ENCODE measurements at places on chromosomes 11 and 22. TPM values are rescaled to one million over a fixed set of nuclear protein-coding genes. Genes with fewer than 3 reads are reported as not detected.

The TCIRG1 gene
- 10.2 TPM for total RNA-seq

The FBXO7 gene
- 44.1 TPM for total RNA-seq

The JHY gene
- 1.5 TPM for total RNA-seq

- no peak for DNase-seq
Observed at GRCh38 chr11:12800032-12800671, 125.9 kb downstream of the TEAD1 start.

DNA sequence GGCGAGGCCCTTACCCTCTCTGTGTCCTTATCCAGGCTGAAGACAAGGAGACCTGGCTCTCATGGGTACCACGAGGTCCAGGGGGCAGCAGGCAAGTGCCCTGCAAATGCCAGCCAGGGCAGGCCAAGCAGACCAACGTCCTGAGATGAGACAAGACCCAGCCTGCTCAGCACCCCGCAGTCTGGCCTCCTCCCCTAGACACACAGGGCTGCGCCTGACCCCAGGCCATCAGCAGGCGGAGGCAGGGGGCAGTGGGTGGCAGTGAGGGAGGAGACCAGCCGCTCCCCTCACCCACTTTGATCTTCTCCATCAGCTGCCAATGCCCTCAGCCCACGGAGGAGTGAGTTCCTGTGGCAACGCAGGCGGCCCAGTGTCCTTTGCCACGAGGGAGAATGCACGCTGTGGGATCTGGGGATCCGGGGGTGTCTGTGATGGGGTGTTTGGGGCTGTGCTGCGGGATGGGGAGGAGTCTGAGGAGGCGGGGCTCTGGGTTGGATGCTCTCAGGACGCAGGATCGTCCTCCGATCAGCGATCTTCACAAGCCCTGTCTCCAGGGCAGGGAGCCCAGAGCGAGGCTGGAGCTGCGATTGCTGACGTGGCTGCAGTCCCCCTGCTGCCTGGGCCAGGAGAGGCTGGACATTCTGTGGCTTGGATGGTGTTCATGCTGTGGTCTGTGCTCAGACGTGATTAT is 30.5 kb upstream of the PPARA start:
- no peak for DNase-seq

GRCh38 chr11:118851970-118852369 is 31.7 kb upstream of the CXCR5 start:
- no peak for DNase-seq

- DNase-seq = no peak
Observed at GRCh38 chr22:45179276-45180049, 15.7 kb downstream of the NUP50 start.

DNA sequence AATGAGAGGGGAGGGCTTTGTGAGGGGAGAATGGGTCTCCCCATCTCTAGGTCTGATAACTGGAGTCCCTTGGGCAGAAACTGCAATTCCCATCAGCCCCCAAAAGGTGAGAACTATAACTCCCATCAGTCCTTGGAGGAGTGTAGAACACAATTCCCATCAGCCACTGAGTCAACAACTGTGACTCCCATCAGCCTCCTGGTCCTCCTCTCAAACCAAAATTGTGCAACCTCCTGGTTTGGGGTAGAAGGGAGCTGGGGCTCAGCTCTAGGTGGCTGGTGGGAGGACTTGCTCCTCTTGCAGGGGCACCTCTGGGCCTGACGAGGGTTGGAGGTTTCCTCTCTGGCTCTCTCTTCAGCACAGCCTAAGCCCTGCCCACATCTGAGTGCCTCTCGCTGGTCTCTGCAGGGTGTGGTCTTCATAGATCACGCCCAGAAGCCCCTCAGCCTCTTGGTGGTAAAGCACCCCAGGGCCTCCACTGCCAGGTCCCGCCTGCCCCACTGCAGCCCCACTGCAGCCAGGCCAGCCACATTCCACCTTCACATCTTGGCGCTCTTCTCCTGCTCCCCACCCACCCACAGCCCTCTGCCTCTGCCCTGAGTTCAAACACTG is 18.5 kb downstream of the SLC22A12 start:
- DNase-seq = peak; percentile 13

DNA sequence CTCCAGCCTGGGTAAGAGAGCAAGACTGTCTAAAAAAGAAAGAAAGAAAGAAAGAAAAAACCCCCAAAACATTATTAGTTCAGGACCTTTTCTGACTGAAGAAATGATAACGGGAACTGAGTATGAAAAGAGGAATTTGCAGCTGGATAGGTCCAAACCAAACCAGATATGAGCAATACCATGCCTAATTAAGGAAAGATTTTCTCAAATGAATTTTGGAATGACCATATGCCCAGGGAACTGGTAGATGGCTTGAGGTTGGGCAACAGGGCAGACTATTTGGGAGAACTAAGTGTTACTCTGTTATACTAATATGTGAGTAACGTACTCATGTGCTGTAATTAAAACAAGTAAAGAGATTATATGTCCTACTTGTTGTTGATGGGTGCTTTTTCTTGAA is 186.1 kb downstream of the TMEM135 start:
- DNase-seq = no peak

GRCh38 chr22:37018815-37019308 is 385 bp downstream of the TST start:
- DNase-seq = peak; percentile 82

GRCh38 chr22:30694640-30695350 is at the start of gene OSBP2:
Gene OSBP2 (plus strand): TSS chr22:30694874. CDS start chr22:30694910, 36 bp downstream.
- no peak for DNase-seq

DNA sequence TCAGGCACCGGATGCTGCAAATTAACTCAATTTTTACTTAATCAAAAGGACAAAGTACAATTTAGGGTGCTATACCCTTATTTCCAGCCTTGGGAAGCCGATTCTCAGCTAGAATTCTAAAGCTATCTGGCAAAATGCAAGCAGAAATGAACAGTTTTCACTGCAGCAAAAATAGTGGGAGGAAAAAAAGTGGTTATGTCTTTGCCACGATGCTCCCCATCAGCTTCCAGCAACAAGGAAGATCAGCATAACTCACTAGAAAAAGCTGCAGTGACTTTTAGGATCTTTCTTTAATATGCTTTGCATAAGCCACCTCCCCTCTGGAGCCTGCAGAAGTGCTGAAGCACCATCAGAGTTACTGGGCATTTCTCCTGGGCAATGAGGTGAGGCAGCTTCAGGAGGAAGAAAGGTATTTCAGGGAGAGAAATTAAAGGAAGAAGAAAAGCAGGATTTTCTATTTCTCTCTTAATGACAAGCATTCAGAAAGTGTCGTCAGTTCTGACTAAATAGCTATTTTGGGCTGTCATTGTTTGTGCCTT is 702.9 kb downstream of the DLG2 start:
- DNase-seq = no peak

DNA sequence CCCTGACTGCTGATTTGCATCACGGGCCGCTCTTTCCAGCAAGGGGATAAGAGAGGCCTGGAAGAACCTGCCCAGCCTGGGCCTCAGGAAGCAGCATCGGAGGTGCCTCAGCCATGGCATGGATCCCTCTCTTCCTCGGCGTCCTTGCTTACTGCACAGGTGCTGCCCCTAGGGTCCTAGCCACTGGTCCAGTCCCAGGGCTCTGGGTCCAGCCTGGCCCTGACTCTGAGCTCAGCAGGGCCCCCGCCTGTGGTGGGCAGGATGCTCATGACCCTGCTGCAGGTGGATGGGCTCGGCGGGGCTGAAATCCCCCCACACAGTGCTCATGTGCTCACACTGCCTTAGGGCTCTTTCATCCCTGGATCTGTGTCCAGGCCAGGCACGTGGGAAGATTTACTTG is 7.0 kb upstream of the IGLL5 start:
- no peak for DNase-seq

- no peak for DNase-seq
Observed at GRCh38 chr11:1845561-1846452, 7.0 kb downstream of the TNNI2 start.

- DNase-seq = no peak
Observed at GRCh38 chr22:29580200-29580810, 608 bp downstream of the NIPSNAP1 start.

GRCh38 chr11:35655856-35656255 is 6.7 kb upstream of the TRIM44 start:
- DNase-seq = no peak

DNA sequence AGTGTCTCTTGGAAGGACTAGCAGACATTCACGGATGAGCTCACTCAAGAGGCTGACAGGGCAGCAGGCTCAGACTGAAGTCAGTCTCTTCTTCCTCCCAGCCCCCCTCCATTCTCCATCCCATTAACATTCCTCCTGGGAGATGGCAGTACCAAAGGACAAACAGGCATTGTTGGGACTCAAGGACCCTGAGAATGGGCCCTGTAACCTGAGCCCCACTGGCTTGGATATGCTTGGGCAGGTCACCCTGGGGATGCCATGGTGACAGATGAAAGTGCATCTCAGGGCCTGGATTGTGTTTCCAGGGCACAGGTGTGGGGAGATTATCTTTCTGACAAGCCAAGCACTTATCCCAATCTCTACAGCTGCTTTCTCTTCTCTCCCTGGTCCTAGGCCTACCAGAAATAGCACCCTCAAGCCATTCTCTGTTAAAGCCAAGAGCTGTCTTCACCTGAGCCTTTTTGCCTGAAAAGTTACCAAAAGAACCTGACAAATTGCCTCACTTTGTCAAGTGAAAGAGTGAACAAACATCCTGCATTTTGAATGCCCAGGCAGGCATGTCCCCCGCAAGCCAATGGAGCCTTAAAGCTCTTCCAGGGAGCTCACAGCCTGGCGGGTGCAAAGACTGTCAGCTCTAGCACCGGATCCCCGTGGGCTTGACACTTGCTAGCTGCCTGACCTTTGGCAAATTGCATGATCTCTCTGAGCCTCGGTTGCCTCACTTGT is 366.0 kb upstream of the NARS2 start:
- no peak for DNase-seq

DNA sequence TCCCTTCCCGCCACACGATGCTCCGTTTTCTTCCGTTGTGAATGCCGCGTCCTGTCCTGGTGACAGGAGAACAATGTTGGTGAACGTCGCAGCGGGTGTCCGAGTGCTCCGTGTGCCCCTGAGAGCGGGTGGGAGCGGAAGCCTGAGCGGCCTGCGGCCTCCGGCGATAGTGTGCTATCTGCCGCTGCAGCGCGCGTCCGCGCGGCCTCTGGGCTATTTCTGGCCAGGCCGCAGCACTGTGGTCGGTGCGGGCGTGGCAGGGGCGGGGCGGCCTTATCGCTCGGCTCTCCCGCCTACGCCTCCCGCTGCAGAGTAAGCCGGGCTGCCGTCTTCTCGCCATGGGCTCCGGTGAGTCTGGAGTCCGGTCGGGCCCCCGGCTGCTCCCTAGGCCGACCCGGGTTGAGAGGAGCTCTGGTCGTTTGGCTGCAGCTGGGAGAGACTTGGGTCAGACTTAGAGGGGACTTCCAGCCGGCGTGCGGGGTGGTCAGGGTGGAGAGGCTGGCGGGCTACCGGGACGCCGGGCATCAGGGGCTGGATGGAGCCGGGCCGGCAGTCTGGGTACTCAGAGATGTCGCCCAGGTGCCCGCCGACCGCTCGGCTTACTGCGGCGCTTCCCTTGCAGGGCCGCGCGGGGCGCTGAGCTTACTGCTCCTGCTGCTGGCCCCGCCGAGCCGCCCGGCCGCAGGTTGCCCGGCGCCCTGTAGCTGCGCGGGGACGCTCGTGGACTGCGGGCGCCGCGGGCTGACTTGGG is at the start of gene GP1BB:
GP1BB (plus strand) TSS at position 308 of the 751 bp plus-strand sequence; CDS start at position 339, 31 bp downstream.
- DNase-seq = peak; percentile 72

DNA sequence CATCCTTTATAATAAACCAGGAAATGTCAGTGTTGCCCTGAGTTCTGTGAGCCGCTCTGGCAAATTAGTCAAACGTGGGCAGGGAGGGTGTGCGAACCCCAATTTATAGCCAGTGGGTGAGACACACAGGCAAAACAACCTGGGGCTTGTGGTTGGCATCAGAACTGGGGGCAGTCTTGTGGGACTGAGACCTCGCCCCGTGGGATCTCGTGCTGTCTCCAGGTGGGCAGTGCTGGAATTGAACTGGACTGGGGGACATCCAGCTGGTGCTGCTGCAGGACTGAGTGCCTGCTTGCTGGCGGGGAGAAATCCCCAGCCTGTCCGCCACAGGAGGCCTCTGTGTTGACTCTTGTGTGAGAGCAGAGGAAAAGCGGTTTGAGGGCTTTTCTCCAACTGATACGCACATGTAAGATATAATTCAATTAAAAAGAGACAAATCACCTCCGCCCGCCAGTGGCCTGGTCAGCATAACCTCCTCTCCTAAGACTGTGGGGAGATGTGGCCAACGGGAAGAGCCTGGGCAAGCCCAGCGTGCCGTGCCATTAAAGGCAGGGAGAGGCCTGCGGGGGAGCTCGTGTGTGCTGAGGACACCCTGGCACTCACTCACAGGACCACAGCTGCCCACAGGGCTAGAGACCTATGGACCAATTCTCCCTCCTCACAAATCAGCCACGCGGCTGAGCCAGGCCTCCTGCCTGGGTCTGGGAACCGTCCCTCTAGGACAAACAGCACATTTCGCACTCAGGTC is 18.4 kb downstream of the SULT4A1 start:
- DNase-seq = peak; percentile 51

- no peak for DNase-seq
Observed at GRCh38 chr11:20669820-20670684, 666 bp downstream of the NELL1 start.

GRCh38 chr11:88059326-88059725 is 115.9 kb downstream of the RAB38 start:
- DNase-seq = no peak

DNA sequence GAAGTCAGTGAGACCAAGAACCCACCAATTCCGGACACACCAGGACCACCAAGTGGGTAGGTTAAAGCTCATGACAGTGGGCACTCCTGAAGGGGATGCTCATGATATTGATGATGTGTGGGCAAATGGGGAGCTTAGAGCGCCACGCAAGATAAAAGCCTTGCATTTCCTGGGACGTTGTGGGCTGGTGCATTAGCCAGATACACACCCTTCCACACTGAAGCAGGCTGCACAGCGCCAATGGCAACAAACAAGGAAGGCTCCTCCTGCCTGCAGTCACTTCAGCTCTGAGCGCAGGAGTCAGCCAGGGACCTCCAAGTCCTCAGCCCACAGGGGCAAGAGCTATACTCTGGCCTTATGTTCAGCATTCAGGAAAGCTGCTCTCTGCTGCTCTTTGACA is 20.6 kb downstream of the TMEM218 start:
- no peak for DNase-seq

GRCh38 chr11:73405146-73405510 is 28.9 kb downstream of the RELT start:
- DNase-seq = no peak

- no peak for DNase-seq
Observed at GRCh38 chr22:44045145-44045544, 21.0 kb downstream of the PARVB start.
